ENCODE measurements at places on chromosomes 5 and 9.

GRCh38 chr9:127081250-127082185 is 40.9 kb downstream of the ANGPTL2 start:
- DNase-seq = no peak

- no peak for DNase-seq
Observed at GRCh38 chr5:178981381-178981780, 13.7 kb downstream of the GRM6 start.

DNA sequence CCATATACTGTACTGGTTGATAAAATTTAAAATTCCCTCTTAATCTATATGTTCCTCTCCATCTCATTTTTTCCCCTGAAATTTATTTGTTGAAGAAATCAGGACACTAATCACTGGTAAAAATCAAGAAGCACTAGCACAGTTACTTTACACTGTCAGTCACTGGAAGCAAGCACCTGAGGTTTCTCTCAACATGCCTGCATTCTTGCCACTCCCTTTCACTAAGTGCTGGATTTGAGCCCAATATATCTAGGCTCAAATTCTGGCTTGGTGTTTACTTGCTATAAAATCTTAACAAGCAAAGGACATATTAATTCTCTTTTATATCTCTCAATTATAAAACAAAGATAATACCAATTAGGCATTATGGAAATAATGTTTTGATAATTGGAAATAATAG is 58.6 kb downstream of the DIAPH1 start:
- DNase-seq = peak; percentile 41

DNA sequence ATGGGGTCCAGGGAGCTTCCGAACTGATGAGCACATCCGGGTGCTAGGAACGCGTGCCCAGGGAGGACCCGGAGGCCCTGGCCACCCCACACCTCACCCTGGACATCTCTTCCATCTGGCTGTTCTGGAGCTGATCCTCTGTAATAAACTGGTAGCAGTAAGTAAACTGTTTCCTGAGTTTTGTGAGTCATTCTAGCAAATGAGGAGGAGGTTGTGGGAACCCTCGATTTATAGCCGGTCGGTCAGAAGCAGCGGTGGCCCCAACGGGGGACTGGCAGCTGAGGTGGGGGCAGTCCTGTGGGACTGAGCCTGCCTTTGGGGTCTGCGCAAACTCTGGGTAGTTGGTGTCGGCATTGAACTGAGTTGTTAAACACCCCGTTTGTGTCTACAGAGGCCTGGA is 15.4 kb upstream of the UBAC1 start:
- DNase-seq = no peak

GRCh38 chr9:108290839-108291585 is 564.8 kb downstream of the ACTL7B start:
- no peak for DNase-seq

GRCh38 chr9:127612939-127613582 is 984 bp downstream of the STXBP1 start:
- peak; percentile 66 for DNase-seq

GRCh38 chr9:119458068-119458467 is 88.8 kb upstream of the BRINP1 start:
- no peak for DNase-seq

DNA sequence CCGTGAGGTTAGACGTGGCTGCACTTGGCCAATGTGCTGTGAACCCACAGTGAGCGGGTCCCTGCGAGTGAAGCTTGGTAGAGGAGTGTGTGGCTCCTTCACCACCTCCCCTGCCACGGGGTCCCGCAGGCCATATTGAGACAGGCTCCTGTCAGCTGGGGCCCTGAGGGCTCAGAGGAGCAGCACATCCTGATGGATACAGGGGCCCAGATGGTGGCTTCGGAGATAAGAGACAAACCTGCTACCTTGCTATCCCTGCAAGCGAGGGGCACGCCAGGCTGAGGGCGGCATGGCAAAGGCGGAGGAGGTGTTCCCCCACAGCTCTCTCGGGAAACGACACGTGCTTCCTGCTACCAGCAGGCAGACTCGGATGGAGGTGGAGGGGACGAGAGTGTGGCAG is 33.1 kb downstream of the SLC6A3 start:
- DNase-seq = no peak

- peak; percentile 12 for DNase-seq
Observed at GRCh38 chr9:14863402-14863801, 46.8 kb downstream of the FREM1 start.

GRCh38 chr9:12719431-12719830 is 26.2 kb downstream of the TYRP1 start:
- peak; percentile 63 for DNase-seq

GRCh38 chr9:2697492-2697891 is 19.8 kb upstream of the KCNV2 start:
- no peak for DNase-seq

- no peak for DNase-seq
Observed at GRCh38 chr5:141492168-141492885, 3.4 kb downstream of the PCDHGC5 start.

GRCh38 chr5:6705088-6705487 is 8.1 kb upstream of the TENT4A start:
- no peak for DNase-seq

GRCh38 chr5:7169240-7169878 is 226.6 kb upstream of the ADCY2 start:
- DNase-seq = peak; percentile 4

GRCh38 chr9:125522328-125522725 is 184.7 kb downstream of the MAPKAP1 start:
- DNase-seq = no peak

DNA sequence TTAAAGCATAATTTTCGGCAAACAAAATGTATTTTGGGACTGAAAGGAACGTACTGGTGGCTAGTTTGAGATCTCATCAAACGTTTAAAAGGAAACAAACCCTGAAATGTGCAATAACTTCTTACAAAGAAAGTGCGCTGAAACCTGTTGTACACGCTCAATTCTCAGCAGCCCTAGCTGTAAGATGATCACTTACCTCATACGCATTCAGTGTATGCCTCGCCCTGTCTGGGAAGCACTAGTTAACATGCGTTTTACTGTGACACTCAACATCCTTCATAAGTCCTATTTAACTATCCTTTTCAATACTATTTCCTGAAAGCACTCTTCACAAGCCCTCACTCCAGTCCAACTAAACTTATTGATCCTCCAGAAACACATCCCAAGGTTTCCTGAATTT is 485.0 kb upstream of the EDIL3 start:
- no peak for DNase-seq

- no peak for DNase-seq
Observed at GRCh38 chr9:35980289-35981011, 22.5 kb upstream of the OR2S2 start.
